Stimulated activated CD4-positive, alpha-beta T cell treated with anti-CD3 and anti-CD28 coated beads, Interleukin-1b, Interleukin-23, amount 100 ng/mL, for 1 hour (primary cell): ENCODE measurements at places on chromosomes 5 and 9.

GRCh38 chr5:115393239-115393638 is 96.8 kb upstream of the CCDC112 start:
- no peak for DNase-seq

GRCh38 chr5:16291474-16291873 is 111.9 kb upstream of the MARCHF11 start:
- no peak for DNase-seq

DNA sequence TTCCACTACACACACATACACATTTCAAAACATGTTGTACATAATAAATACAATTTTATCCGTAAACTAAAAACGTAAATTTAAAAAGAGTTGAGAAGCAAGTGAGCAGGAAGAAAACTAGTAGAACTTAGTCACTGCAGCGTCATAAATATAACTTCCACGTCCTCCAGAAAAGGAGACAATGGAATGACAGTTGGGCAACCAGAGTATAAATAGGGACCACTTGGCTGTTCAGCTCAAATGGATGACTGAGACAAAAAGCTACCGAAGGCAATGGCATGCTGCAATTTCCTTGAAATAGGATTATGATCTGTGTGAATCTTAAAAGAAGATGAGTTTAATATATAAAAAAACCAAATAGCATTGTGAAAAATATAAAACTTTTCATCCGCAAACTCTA is 438.5 kb upstream of the RGMB start:
- no peak for DNase-seq

GRCh38 chr9:224582-225520 is 10.2 kb downstream of the DOCK8 start:
- no peak for DNase-seq

GRCh38 chr5:142664636-142665035 is 21.3 kb downstream of the FGF1 start:
- DNase-seq = no peak

DNA sequence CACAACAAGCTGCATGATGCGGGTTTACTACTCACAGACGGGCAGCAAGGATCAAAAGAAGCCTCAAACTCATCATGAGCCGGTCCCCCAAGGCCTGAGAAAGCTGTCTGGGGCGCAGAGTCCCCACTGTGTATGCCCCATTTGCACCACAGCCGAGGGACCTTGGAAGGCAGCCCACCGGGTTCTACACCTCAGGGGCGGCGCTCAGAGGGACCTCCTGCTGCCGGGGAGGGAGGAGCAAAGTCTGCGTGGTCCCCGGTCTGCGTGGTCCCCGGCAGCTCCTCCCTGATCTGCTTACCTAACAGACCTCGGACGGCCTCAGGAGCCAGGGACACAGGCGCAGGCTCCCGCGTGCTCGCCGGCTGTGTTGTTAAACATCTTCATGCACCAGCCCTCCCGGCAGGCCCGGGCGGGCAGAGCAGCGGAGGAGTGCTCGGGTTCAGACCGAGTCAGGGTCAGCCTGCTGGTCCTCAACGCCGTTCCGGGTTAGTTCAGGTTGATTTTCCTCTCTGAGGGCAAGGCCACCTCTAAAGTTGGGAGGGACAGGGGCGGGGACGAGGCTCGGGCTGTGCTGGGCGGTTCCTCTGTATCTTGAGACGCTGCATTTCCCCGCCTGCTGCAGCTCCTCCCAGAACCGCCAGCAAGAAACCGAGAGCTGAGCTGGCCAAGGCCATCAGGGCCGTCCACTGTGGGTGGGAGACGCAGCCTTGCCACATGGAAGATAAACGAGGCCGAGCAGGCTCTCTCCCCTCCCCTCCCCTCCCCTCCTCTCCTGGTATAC is 74.6 kb downstream of the MRPL36 start:
- DNase-seq = no peak

- no peak for DNase-seq
Measured at GRCh38 chr5:146101646-146102045, 3.7 kb downstream of the PLAC8L1 start.

GRCh38 chr9:130297371-130297770 is 31.8 kb downstream of the HMCN2 start:
- DNase-seq = no peak
